Common myeloid progenitor, CD34-positive (primary cell): ENCODE measurements at places on chromosomes 4 and X.

DNA sequence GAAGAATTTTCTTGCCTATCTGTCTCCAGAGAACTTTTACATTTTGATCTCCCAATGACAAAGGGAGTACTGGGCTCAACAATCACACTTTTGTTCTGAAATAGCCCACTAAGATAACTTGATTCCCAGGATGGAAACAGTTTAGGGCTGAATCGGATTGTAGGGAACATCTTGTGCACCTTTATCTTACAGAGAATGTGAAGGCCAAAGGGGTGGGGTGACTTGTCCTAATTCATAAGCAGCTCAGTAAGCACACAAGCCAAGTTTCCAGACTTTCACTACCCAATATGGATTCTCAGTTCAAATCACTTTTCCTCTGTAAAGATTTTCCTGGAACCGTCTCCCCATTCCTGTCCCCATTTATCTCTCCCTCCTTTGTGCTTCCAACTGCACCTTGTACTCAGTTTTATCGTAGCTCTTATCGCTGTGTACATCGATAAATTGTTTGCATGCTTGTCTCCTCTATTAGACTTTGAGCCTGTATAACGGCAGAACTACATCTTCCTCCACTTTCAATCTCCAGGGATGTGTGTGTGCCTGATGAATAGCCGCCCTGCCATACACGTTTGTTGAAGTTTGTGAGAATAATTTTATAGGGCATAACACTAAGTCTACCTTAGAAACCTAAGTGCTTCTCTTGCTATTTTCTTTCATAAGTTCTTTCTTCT lies 77.4 kb downstream of the MBNL3 start:
- DNase-seq, result no peak

DNA sequence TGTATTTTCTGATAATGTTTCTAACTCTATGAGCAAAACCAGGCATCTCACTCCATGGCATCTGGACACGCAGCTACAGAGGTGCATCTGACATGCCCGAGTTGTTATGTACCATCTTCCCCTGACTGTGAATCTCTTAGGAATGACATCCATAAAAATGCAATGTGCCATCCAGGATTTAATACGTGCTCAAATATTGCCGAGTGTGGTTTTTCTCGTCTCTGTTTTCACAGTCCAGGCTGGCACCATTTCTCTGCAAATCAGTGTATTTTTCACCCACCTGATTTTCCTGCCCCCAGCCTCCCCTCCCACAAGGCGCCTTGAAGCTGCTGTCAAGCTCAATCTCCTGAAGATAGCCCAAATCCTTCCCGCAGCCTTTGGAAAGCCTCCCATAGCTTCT lies 154.6 kb downstream of the DHRSX start:
- no peak for DNase-seq

DNA sequence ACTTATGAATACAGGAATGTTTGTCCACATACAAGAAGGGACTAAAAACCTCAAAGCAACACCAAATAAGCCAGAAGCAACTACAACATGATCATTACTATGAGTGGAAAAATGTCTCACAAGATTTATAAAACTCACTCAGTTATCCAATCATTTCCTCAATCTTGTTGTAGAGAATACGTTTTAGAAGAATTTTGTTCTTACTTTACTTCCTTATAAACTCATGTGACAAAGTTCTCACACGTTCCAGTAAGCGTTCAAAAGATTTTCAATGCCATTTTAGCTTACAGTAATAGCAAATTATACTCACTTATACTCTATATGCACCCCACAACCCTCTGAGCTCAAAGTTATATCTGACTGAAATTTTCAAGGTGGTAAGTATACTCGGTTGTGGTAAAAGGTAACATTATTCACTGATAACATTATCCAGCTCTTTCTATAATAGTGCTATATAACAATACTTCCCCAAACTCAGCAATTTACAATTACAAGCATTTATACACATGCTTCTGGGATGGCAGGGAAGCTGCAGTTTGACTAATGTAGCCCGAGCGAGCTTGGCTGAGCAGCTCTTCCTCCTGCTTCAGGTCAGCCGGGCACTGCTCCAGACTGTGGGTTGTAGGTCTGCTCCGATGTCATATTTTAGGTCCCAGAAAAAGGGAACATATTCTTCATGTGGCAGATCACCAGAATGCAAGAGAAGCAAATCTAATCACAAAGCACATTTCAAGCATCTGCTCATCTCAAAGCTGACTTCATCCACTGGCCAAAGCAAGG lies 226.3 kb downstream of the RCHY1 start:
- DNase-seq, result peak; percentile 22

GRCh38 chrX:131607792-131608369 lies 64.0 kb downstream of the OR13H1 start:
- no peak for DNase-seq

GRCh38 chr4:134425756-134426155 lies 224.2 kb upstream of the PABPC4L start:
- DNase-seq, result no peak

DNA sequence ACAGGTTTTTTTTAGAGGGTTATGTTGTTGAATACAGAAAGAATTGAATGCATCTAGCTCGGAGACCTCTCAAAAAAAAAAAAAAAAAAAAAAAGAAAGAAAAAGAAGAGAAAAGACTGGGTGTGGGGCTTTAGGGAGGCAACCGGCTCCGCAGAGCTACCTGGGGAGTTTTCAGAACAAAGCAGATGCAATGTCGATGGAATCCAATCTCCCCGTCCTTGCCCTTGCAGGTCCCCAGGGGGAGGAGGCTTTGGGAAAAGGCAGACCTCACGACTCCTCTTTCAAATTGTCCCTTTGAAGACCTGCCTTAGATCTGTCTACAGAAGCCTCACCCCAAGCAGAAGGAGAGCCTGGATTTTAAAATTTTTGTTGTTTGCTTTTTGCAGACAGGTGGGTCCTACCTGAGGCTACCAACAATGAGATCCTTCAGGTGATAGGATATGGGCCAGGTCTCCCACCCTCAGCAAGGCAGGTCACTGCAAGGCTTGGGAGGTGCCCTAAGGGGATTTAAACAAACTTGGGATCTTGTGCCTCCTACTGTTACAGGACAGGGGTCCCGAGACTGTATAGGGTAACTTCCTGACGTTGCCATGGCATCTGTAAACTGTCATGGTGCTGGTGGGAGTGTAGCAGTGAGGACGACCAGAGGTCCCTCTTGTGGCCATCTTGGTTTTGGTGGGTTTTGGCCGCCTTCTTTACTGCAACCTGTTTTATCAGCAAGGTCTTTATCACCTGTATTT lies 75.2 kb upstream of the PRKX start:
- DNase-seq, result peak; percentile 47

GRCh38 chrX:53005327-53005726 lies 43.3 kb upstream of the GPR173 start:
- no peak for DNase-seq

DNA sequence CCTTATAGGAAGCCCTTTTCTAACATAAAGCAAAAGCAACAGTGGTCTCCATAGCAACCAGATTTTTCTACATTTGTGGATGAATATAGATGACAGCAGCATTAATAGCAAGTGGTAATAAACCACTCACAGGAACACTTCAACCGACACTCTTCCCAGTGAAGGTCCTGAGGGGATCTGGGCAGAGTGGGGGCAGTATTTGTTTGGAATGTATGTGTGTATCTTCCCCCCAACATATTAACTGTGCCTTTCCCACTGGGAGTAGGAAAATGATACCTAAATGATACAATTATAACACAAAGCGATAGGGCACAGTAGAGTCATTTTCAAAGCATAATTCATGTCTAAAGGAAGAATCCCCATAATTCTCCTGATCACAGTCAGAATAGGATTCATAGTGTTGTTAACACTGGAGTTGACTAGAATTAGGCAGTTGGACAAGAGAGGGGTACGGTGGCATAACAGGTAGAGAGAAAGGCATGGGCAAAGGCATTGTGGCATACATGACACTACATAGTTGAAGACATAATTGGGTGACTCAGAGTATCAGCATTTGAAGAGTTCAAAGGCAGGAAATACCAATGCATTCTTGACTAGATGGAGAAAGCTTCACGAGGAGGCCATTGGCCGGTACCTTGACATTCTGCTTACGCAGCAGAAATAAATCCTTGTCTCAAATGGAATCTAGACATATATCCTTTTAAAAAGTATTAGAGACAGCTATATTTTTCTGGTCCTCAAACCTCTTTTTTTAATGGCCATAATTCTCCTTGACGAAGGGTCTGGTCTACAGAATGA lies 15.2 kb downstream of the CAPN6 start:
- no peak for DNase-seq

DNA sequence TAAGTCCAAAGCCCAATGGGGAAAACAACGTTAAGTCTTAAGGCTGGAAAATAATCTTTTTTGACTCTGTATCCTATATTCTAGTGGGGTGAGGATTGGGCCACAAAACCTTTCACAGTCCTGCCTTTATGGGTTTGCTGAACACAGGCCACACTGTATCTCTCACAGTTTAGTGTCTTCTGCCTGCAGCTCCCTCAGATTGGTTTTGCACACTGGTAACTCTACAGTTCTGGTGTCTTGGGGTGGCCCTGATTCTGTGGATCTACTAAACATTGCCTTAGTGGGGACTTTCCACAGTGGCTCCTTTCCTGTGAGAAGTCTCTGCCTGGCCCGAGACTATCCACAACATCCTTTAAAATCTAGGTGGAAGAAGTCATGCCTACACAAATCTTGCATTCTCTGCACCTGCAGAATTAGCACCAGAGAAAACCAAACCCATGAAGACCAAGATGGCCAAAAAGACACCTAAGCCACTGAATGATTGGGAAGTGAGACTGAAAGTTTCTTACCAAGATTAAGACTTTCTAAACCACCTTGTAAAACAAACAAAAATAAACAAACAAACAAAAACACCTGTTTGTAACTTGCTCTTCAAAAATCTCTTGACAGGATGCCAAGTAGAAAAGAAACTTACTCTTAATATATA lies 150.4 kb upstream of the PCDH10 start:
- DNase-seq, result no peak

- DNase-seq, result no peak
Observed at GRCh38 chr4:153296040-153296823, 48.3 kb upstream of the MND1 start.

GRCh38 chr4:155769090-155769489 lies 10.3 kb downstream of the GUCY1B1 start:
- no peak for DNase-seq

- no peak for DNase-seq
Observed at GRCh38 chr4:177485528-177485927, 43.3 kb upstream of the AGA start.

GRCh38 chr4:26484032-26484515 lies 6.2 kb downstream of the CCKAR start:
- DNase-seq, result no peak

GRCh38 chr4:117383468-117383867 lies 298.1 kb upstream of the TRAM1L1 start:
- DNase-seq, result no peak

- DNase-seq, result peak; percentile 71
Observed at GRCh38 chr4:48341776-48342605, 662 bp downstream of the SLAIN2 start.

DNA sequence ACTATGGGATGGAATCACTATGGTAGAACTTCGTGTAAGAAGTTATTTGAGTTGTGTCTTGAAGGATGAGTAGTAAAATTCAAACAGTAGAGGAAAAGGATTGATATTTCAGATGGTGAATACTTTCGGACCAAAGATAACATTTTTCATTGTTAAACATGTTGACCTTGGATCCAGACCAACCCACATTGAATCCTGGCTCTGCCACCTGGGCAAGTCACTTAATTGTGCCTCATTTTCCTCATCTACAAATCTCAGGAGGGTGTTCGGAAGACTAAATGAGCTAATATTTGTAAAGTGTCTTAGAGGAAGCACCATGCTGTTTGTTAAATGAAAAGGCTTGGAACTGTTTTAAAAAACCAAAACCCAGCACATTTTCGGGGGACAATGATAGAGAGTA lies 1.4 kb upstream of the AIFM1 start:
- DNase-seq, result no peak

DNA sequence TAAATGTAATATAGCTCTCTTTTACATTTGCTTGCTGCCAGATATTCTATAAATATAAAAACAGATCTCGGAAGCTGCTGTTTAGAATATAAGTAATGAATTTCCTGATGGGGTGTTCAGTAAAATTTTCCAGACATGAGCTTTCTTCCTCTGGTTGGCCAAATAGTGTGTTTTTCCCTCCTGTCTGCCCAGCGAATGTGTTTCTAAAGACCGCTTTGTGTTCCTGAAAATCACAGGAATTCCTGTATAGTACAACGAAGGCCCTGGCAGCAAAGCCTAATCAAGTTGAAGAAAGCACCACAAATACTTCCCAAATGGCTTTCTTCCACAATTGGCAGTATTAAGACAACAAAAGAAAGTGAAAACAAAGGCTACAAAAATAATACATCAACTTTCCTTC lies 494.1 kb downstream of the INPP4B start:
- no peak for DNase-seq

DNA sequence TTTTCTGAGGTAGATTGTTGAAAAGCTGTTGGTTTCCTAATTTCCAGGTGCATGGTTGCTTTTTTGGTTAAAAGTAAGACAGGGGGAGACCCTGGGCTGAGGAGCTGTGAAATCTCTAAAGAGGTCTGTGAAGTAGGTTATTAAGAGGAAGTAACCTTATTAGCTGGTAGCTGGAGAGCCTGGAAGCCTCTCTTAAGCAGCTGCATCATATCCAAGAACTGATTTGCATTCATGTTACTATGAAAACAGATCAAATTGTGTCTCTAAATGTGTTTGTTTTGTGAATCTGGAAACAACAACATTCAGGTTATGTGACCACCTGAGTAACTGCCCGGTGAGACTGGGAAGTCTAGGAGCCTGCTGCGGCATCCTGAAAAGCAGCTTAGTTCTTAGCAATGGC lies 54.1 kb downstream of the ARHGAP10 start:
- peak; percentile 65 for DNase-seq

GRCh38 chrX:155215443-155216178 lies 649 bp upstream of the VBP1 start:
- no peak for DNase-seq

- no peak for DNase-seq
Observed at GRCh38 chr4:8729408-8730149, 137.0 kb downstream of the CPZ start.

DNA sequence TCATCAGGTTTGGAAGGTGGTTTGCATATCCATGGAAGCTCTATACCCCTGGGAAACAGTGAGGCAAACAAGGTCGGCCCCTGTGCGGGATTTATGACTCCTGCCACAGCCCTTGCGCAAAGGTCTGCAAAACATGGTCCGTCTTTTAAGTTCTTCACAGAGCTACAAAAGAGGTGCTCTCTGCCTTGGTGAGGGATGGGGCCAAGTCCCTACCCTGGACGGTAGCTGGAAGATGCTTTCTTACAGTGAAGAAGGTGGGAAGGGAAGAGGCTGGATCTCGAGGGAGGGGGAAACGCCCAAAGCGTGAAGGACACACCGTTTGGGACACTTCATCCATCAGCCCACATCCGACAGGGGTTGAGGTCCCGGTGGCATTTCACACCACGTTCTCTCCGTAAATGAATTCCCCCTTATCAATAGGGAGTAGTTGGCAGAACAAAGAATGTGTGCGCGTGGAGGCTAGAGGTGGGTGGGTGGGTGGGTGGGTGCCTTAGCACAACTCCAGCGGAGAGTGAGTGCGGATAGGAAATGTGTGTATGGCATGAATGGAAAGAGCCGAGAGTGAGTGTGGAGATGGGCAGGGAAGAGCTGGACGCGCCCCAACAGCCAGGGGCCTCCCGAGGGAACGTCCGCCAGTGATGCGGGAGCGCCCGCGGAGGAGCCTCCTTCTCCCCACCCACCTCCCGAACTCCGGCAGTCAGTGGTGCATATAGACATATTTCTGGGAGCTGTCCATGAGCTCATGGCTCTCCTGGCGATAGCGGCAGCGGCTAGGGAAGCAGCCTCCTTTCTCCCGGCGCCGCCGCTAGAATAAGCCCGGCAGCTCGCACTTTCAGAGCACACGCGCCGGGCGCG lies 68.3 kb downstream of the LARP7 start:
- peak; percentile 15 for DNase-seq
